ENCODE measurements at places on chromosomes 2 and 18. TPM values are rescaled to one million over a fixed set of nuclear protein-coding genes. Genes with fewer than 3 reads are reported as not detected.

The SERPINB12 gene
- total RNA-seq, result not detected

The IRS1 gene
- total RNA-seq, result 17.1 TPM

- no peak for DNase-seq
Measured at GRCh38 chr2:62302631-62303435, 106.9 kb downstream of the B3GNT2 start.

DNA sequence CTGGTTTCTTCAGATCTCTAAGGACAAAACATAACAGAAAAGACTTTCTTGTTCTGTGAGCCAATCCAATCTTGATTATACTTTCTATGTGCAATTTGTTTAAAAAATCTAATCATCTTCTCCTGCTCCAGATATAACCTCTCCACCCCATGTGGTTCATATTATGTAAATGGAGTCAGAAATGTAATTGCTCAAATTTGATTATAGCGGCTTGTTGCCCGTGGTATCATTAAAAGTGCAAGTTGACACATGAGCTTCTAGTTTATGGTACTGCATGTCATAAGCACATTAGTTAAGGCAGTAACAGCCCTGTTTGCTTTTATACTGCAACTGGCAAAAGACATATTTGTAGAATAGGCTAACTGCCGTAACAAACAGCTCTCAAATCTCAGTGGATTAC, 715.1 kb upstream of the CDH7 start:
- DNase-seq, result no peak

- no peak for DNase-seq
Measured at GRCh38 chr2:74944987-74945787, 13.3 kb upstream of the POLE4 start.

GRCh38 chr2:4020153-4020552, 316.8 kb downstream of the DCDC2C start:
- DNase-seq, result no peak

DNA sequence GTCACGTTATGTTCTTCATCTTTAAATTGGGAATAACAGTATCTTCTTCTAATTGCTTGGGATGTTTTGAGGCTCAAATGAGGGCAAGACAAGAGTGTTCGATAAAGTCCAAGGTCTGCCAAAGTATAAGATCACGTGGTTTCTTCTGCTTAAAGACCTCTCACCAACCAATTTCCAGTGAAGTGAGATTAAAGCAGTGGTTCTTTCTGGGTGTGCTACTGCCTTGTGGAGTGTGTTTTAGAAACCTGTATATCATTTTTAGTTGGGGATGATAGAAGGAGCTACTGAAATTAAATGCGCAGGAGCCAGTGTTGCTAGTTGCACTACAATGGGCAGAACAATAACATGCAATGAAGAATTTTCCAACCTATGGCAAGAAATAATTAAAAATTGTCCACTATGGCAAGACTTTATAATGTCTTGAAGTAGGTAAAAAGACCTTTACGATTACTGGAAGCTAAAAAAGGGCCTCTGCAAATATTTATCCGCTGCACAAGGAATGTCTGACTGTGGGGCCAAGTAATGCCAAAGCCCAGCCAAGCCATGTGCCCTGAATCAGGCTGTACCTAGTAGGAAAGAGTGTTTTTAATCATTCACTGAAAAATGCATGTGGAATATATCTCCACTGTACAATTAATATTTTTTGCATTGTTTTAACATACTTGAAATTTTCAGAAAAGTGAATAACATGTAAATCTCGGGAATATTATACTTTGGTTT, 244.5 kb upstream of the REG3G start:
- no peak for DNase-seq

- no peak for DNase-seq
Measured at GRCh38 chr2:47651296-47651695, 131.6 kb upstream of the MSH6 start.

GRCh38 chr18:45464619-45465018, 150.7 kb upstream of the SLC14A2 start:
- DNase-seq, result no peak

Data from progenitor cell of endocrine pancreas (in vitro differentiated cells).